ENCODE measurements at places on chromosomes 11 and 22.

GRCh38 chr11:115317277-115318185, 186.7 kb downstream of the CADM1 start:
- no peak for DNase-seq

GRCh38 chr11:122883646-122883979, 1.1 kb downstream of the JHY start:
- DNase-seq: no peak

DNA sequence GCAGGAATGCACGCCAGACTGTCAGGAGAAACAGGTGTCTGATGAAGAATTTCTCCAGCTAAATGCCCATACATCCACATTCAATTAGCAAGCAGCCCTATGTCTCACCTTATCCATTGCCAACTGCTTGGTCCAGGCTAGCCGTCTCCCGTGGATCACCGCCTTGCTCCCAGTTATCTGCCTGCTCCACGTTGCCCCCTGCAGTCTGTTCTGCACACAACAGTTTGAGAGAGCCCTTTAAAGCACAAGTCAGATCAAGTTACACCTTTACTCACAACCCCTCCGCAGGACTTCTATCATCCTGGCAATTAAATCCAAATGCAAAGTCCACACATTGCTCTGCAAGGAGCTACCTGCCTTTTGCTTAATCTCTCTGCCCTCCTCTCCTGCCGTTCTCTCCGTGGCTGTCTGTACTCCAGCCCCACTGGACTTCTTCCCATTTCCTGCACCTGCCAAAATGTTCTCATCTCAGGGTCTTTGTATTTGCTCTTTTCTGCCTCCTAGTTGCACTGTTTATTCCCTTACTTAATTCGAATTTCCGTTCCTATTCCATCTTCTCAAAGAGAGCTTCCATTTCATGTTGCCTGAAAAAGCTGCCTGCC, 185.3 kb upstream of the LARGE1 start:
- DNase-seq: no peak

- DNase-seq: no peak
These were observed 7.5 kb downstream of the KREMEN1 start for GRCh38 chr22:29080106-29080975.

- DNase-seq: no peak
These were observed 32.6 kb downstream of the KREMEN1 start for GRCh38 chr22:29105468-29105867.

- no peak for DNase-seq
These were observed 22.9 kb downstream of the RPL3 start for GRCh38 chr22:39296535-39296934.
